ENCODE measurements at places on chromosomes 16 and 17.
A peak's percentile ranks its signal among the peaks of the same experiment; 100 is the strongest.

GRCh38 chr17:66326476-66327047 lies 24.1 kb downstream of the PRKCA start:
- no peak for DNase-seq

GRCh38 chr16:88743693-88744576 lies 37.6 kb downstream of the CTU2 start:
- DNase-seq: peak; percentile 71

DNA sequence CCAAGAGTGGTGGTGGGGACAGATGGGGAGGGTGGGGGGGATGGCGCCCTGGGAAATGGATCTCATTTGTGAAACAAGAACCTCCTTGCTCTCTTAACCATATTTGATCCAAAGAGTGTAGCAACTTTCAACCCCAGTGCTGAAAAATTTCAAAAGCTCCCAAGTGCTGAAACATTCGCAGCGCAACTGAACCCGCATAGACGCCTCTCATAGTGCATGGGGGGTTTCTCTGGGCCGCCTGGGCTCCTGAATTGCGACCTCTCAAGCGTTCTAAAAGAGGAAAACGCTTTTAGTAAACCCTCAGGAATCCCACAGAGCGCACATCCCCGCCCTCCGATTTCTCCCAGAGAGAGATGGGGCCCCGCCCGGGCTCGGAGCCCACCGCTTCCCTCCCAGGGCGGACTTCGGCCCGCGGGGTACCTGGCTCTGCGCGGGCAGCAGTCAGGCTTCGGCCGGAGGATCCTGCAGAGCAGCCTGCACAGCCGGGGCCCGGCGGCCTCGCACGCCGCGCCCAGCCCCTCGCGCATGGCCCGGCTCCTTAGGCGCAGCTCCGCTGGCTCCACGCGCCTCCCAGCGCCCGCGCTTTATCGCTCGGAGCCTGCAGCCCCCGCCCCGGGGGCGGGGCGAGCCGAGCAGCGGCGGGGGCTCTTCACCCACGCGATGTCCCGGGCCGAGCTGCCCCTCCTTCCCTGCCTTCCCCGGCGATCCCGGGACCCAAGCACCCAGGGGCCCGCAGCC lies 7.0 kb downstream of the NOS2 start:
- DNase-seq: no peak

- DNase-seq: peak; percentile 62
Measured at GRCh38 chr16:21708533-21709115, 44.9 kb downstream of the OTOA start.

- no peak for DNase-seq
Measured at GRCh38 chr17:5598457-5598856, 14.1 kb upstream of the NLRP1 start.

DNA sequence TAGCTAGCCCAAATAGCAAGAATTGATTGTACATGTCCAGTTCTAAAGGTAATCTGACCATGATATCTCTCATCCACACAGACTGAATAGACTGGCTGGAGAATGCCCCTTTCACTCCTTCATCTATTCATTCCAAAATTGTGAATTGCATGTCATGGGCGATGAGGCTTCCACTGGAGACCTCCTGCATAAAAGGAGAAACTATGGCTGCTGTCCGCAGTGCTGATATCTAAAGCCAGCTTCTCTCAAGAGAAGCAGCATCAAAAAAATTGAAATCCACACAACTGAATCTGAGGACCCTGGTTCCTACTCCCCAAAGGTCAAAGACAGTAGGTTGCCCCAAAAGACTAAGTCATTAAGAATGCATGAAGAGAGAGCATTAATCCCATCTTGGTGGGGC lies 7.9 kb upstream of the SCNN1G start:
- no peak for DNase-seq

DNA sequence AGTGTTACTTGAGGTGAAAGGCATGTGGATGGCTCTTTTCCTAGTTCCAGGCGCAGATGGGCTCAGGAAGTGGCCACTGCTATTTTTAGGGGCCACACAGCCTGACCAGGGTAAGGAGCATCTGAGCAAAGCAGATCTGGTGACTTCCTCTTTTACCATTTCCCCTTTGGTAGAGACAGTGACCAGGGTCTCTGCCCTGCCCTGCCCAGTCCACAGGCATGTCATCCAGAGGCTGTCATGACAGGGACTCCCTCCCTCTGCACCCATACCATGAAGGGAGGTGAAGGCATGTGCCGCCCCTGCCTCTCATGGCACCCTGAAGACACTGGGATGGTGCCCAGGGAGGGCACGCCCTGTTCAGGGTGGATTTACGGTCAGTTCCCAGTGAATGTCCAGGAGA lies 2.2 kb downstream of the PLA2G15 start:
- DNase-seq: no peak

DNA sequence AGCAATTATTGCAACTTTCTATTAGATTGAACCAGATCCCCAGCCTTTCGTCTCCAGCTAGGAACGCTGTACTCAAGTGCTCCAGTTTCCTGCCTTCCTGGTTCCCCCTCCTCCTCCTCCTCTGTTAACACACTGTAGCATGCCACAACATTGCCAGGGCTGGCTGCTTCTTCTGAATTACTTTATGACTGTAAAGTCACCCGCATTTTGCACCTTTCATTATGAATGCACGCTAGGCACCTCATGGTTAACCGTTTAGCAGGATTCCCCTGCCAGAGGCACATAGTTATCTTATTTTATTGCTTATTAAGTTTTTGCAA lies 4.5 kb downstream of the ZNF423 start:
- DNase-seq: no peak

GRCh38 chr16:24116989-24117388 lies 139.1 kb upstream of the CACNG3 start:
- DNase-seq: no peak

DNA sequence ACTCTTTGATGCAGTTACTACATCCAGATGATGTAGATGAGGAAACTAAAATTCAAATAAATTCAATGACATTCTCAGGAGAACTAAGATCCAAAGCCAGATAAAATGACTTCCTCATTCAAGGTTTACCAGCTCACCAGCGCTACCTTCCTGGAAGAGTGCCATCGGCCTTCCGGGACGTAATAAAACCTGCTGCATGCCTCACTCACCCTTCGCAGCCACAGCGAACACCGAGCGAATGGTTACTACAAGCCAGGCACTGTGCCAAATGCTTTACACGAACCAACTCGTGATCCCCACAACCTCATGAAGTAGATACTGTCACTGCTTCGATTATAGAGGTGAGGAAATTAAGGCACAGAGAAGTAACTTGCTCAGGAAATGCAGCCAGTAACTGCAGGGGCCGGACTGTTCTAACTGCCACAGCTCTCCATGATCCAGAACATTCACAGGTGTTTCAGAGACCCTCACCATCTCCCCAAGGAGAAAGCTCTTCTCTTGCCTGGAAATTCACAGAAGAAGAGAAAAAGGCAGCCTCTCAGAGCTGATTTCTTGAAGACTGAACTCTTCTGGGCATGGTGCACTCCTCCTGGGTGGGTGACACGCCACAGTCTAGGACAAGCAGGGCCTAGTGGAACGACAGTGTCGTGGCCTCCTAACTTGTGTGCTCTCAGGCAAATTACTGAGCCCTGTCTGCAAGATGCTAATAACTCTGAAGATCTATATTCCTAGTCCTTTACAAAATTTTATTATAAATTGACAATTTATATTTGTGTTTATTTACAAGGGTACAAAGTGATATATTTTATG lies 46.8 kb downstream of the HIC1 start:
- DNase-seq: peak; percentile 26

- no peak for DNase-seq
Measured at GRCh38 chr17:81221842-81222619, 734 bp downstream of the CEP131 start.
